CD4-positive, alpha-beta memory T cell (primary cell): ENCODE measurements at places on chromosomes 1 and 21. TPM values are rescaled to one million over a fixed set of nuclear protein-coding genes. Genes with fewer than 3 reads are reported as not detected.

GRCh38 chr1:23960291-23961020, 828 bp downstream of the PNRC2 start:
- peaks cover 47% of the 10 kb centered on the region for H3K4me1 ChIP-seq
- no peak for DNase-seq
- H3K27ac ChIP-seq, result peak overlapping the region; percentile 95

DNA sequence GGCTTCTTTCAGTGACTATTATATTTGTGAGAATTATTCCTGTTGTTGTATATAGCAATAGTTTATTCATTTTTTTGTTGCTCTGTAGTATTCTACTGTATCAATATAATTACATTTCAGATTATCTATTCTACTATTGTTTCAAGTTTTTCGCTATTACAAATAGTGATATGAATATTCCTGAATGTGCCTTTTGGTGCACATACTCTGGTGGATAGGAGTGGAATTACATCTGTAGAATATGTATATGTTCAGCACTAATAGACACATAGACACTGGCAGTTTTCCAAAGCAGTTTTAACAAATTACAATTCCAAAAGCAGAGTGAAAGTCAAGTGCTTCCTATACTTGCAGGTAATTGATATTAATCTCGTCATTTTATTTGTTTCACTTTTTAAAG, 696.2 kb upstream of the PRMT6 start:
- H3K4me1 ChIP-seq, result no peaks in the 10 kb centered on the region
- H3K27me3 ChIP-seq, result no peaks in the 10 kb centered on the region
- H3K36me3 ChIP-seq, result no peaks in the 10 kb centered on the region
- no peak for DNase-seq
- H3K27ac ChIP-seq, result no peak overlapping the region

- no peak for DNase-seq
- H3K36me3 ChIP-seq, result no peaks in the 10 kb centered on the region
- peaks cover 10% of the 10 kb centered on the region for H3K4me1 ChIP-seq
- H3K4me3 ChIP-seq, result no peak overlapping the region
- no peak overlapping the region for H3K27ac ChIP-seq
Measured at GRCh38 chr1:170663404-170664092, 383 bp upstream of the PRRX1 start.

DNA sequence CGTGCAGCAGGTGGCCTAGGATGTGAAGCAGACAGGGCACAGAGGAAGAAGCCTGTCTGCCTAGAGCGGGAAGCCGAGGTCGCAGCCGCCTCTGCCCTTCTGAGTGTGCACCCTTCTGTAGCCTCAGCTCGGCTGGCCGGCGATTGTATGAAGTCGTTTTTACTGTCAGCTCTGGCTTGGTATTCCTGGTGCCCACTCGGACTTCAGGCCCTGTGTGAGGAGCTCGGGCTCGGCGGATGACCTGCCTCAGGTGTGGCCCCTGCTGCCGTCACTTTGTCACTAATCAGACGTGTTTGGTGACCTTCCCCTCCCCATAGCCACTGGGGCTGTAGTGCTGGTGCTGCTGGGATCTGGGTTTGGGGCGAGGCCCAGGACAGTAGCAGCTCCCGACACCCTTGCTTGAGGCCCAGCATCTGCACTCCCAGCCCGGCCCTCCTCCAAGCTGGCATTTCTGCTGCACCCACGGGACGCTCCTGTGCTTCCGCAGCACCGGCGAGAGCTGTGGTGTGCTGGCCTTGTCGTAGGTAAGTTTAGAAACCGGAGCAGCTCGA, 18.1 kb downstream of the SLX9 start:
- H3K4me1 ChIP-seq, result no peaks in the 10 kb centered on the region
- H3K27ac ChIP-seq, result no peak overlapping the region
- H3K27me3 ChIP-seq, result no peaks in the 10 kb centered on the region

DNA sequence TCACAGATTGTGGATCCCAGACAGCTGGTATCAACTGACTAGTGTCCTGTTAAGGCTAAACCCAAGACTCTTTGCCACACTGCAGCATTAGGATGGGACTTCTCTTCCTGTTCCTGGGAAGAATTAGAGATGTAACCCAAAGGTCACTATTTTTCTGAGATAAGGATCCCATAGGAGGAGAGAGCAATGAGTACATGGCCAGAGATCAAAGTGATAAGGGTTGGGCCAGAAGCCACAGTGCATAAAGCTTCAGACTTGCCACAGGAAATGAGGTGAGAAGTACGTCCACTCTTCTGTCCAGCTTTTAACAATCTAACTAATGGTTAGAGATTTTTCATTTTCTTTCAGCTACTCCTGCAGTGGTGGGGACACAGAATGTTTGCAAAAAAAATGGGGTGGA, at the start of gene HSD3B1:
Gene HSD3B1, plus strand, starts transcription at position 270 of the 400 bp plus-strand sequence. CDS start 267 bp downstream, outside the sequence.
- no peak for DNase-seq
- no peaks in the 10 kb centered on the region for H3K4me1 ChIP-seq
- H3K27ac ChIP-seq, result no peak within 1 kb of the TSS
- H3K4me3 ChIP-seq, result no peak within 1 kb of the TSS
- no peaks in the 10 kb centered on the region for H3K27me3 ChIP-seq
- H3K36me3 ChIP-seq, result no peaks in the 10 kb centered on the region

GRCh38 chr1:36644556-36644955, 161.8 kb upstream of the CSF3R start:
- no peak overlapping the region for H3K4me3 ChIP-seq
- DNase-seq, result no peak
- no peaks in the 10 kb centered on the region for H3K36me3 ChIP-seq
- H3K27ac ChIP-seq, result no peak overlapping the region
- peaks cover 2% of the 10 kb centered on the region for H3K27me3 ChIP-seq

DNA sequence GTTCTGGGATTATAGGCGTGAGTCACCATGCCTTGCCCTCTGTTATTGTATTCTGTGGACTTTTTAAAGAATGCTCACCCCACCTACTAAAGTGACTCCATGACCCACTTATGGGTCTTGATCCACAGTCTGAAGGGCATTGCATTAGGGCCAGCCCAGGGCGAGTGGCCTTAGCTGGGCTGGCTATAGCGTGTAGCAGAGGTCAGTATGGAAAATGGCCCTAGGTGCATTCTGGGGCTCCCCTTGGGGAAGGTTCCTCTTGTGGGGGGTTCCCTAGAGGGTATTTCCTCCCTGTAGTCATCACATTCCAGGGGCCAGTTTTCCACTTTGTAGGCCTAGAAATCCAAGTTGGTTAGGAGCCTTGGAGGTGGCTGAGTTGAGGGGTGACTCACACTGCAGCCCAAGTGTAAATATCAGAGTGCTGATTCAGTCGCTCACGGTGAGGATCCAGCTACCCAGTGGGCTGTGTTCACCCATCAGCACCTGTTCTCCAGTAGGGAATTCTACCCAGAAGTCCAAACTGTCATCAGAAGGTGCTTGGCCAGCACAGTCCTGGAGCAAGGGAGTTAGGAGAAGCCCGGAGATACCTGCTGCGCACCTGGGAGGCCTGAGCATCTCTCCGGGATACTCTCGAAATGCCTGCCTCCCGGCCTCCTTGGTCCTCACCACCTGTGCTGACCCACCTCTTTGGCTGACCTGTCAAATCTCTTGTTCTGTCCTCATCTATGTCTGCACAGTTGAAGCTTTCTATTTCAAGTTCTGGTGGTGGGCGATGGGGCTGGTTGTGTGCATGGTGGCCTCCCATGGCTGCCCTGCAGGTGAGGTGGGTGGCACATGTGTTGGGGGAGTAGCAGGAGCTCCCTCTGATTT, 52.2 kb downstream of the NENF start:
- H3K27me3 ChIP-seq, result peaks cover 3% of the 10 kb centered on the region
- no peaks in the 10 kb centered on the region for H3K4me1 ChIP-seq
- no peak overlapping the region for H3K27ac ChIP-seq
- H3K4me3 ChIP-seq, result no peak overlapping the region
- H3K36me3 ChIP-seq, result no peaks in the 10 kb centered on the region

DNA sequence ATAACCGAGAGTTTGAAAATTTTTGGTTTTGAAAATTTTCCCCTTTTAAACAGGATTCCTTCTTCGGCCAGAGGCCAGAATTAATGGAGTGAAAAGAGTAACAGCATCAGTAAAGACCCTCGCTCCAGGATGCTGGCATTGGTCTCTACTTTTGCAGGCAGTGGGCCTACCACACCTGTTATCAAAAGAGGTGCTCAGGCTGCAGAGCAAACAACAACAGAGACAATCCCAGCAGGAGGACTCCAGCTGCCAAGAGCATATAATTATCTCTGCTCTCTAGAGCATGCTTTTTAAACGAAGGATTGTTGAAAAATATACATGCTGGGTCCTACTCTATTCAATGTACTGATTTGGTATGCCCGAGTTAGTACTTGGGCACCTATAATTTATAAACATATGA, 1048.5 kb downstream of the PLA2G4A start:
- no peak for DNase-seq
- H3K36me3 ChIP-seq, result no peaks in the 10 kb centered on the region
- H3K4me1 ChIP-seq, result no peaks in the 10 kb centered on the region
- no peak overlapping the region for H3K4me3 ChIP-seq
- no peaks in the 10 kb centered on the region for H3K27me3 ChIP-seq

DNA sequence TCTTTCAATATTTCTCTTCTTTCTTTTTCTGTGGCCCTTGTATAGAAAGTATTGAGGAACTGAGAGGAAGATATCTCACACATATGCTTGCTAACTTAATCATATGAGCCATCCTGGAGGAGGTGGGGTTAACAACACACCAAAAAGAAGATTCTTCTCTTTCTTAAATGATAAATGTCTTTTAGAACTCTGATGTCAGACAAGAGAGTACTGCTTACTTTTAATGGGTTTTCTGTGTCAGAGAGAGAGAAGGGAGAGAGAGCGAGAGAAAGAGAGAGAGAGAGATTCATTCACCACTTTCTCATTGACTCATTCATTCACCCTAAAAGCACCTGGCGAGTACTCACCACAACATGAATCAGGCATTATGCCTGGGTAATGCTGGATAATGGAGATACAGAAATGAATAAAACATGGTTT, 250.3 kb upstream of the SGIP1 start:
- no peaks in the 10 kb centered on the region for H3K36me3 ChIP-seq
- H3K4me3 ChIP-seq, result no peak overlapping the region
- H3K27me3 ChIP-seq, result no peaks in the 10 kb centered on the region
- peak overlapping the region; percentile 5 for H3K27ac ChIP-seq

GRCh38 chr1:207744000-207744534, 7.8 kb upstream of the CD46 start:
- DNase-seq, result no peak
- H3K27ac ChIP-seq, result no peak overlapping the region
- H3K36me3 ChIP-seq, result no peaks in the 10 kb centered on the region
- no peaks in the 10 kb centered on the region for H3K27me3 ChIP-seq
- H3K4me1 ChIP-seq, result peaks cover 10% of the 10 kb centered on the region

DNA sequence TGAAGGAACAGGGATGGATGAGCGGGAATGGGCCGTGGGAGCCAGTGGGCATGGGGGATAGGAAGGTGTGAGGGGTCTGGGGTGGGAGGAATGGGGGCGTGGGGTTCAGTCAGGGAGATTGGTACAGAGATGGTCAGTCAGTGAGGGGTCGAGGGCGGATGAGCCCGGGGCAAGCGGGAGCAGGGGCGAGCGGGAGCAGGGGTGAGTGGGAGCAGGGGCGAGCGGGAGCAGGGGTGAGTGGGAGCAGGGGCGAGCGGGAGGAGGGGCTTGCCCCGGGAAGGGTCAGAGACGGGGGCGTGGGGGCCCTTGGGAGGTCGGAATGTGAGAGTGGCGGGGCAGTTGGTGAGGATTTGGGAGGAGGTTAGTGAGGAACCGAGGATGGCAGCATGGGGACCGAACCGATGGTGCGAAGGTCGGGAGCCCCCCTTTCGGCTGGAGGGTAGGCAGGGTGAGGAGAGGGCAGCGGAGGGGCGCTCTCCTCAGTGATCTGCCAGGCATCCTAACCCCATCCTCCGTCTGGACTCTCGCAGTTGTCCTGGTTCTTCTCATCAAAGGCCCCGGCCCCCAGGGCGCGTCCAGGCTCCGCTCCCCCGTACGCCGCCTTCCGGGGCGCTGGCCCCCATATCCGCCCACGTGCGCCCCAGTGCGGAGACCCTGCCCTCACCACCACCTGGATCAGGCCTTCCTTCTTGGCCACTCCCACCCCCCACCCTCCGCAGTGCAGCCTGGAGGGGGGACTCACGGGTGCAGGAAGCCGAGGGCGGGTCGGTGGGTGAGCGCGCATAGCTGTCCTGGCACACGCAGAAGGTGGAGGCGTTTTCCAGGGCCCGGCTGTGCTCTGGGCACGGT, 11.2 kb downstream of the EPHA10 start:
- no peak for DNase-seq
- no peak overlapping the region for H3K27ac ChIP-seq
- H3K4me3 ChIP-seq, result no peak overlapping the region
- H3K27me3 ChIP-seq, result peaks cover 13% of the 10 kb centered on the region
- H3K4me1 ChIP-seq, result no peaks in the 10 kb centered on the region

DNA sequence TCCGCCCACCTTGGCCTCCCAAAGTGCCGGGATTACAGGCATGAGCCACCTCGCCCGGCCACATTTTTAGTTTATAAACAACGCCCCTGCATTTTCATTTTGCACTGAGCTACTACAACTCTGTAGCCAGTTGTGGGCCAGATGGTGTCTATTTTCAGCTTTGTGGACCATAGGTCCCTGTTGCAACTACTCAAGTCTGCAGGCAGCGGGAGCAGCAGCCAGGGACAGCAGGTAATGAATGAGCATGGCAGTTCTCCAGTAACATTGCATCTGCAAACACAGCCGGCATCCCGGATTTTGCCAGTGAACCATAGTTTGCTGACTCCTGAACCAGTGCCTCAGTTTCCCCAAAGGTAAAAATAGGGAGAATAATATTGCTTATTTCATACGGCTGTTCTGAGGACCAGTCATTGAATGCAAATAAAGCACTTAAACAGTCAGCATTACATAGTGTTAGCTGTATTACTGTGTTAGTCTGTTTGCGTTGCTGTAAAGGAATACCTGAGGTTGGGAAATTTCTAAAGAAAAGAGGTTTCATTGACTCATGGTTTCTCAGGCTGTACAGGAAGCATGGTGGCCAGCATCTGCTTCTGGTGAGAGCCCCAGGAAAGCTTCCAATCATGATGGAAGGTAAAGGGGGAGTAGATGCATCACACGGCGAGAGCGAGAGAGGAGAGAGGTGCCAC, 65.5 kb upstream of the SLC45A1 start:
- no peak for DNase-seq
- no peaks in the 10 kb centered on the region for H3K36me3 ChIP-seq
- H3K27ac ChIP-seq, result no peak overlapping the region
- no peak overlapping the region for H3K4me3 ChIP-seq
- no peaks in the 10 kb centered on the region for H3K27me3 ChIP-seq
- H3K4me1 ChIP-seq, result peaks cover 6% of the 10 kb centered on the region

- no peaks in the 10 kb centered on the region for H3K27me3 ChIP-seq
- H3K4me1 ChIP-seq, result no peaks in the 10 kb centered on the region
- no peak for DNase-seq
- no peak overlapping the region for H3K27ac ChIP-seq
- no peak overlapping the region for H3K4me3 ChIP-seq
- H3K36me3 ChIP-seq, result no peaks in the 10 kb centered on the region
Measured at GRCh38 chr1:95876276-95876675, 642.3 kb downstream of the RWDD3 start.

- no peaks in the 10 kb centered on the region for H3K36me3 ChIP-seq
- no peaks in the 10 kb centered on the region for H3K4me1 ChIP-seq
- no peak overlapping the region for H3K27ac ChIP-seq
- peaks cover 6% of the 10 kb centered on the region for H3K27me3 ChIP-seq
Measured at GRCh38 chr21:43277481-43278351, 108.9 kb downstream of the CRYAA start.

- H3K27ac ChIP-seq, result no peak overlapping the region
- no peak for DNase-seq
- H3K4me3 ChIP-seq, result no peak overlapping the region
Measured at GRCh38 chr1:234692966-234693580, 83.1 kb upstream of the IRF2BP2 start.

EVI5 gene
- polyA plus RNA-seq, result 0.16 TPM

AJAP1 gene
- polyA plus RNA-seq, result not detected

TP53BP2 gene
- polyA plus RNA-seq, result 8.5 TPM

CD52 gene
- 12,303 TPM for polyA plus RNA-seq

KCNT2 gene
- polyA plus RNA-seq, result not detected

NEXN gene
- 0.57 TPM for polyA plus RNA-seq

COL24A1 gene
- polyA plus RNA-seq, result not detected

IL20 gene
- polyA plus RNA-seq, result not detected
